ENCODE measurements at places on chromosomes 13 and 19.

DNA sequence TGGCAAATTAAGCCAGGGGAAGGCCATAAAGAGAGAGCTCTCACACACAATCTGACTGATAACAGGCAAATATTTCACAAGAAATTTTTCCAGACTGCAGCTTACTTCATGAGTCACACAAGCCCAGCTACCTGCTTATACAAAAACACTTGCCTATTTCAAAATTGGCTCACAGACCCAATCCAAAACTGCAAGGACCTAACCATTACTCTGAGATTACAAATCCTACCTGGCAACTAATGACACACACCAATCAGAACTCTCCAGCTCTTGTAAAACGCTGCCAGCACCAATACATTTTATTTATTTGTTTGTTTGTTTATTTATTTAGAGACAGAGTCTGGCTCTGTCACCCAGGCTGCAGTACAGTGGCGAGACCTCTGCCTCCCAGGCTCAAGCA is 18.1 kb upstream of the ZFP82 start:
- DNase-seq, result no peak

DNA sequence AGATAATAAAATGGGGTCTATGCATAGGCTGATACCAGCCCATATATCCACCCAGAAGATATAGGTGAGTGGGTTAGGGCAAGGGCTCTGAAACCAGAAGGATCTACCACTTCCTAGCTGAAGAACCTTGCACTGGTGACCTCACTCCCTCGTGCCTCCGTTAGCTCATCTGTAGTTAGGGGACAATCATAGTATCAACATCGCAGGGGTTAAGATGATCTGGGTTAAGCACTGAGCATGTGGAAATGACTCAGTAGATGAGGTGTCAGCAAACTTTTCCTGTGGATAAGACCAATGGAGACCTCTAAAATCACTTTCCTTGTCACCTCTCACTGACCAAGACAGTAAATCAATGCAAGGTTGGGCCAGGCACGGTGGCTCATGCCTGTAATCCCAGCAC is 30.5 kb downstream of the TNFSF14 start:
- DNase-seq, result peak; percentile 9

GRCh38 chr13:59776924-59777690 is 386.6 kb downstream of the DIAPH3 start:
- DNase-seq, result peak; percentile 39

DNA sequence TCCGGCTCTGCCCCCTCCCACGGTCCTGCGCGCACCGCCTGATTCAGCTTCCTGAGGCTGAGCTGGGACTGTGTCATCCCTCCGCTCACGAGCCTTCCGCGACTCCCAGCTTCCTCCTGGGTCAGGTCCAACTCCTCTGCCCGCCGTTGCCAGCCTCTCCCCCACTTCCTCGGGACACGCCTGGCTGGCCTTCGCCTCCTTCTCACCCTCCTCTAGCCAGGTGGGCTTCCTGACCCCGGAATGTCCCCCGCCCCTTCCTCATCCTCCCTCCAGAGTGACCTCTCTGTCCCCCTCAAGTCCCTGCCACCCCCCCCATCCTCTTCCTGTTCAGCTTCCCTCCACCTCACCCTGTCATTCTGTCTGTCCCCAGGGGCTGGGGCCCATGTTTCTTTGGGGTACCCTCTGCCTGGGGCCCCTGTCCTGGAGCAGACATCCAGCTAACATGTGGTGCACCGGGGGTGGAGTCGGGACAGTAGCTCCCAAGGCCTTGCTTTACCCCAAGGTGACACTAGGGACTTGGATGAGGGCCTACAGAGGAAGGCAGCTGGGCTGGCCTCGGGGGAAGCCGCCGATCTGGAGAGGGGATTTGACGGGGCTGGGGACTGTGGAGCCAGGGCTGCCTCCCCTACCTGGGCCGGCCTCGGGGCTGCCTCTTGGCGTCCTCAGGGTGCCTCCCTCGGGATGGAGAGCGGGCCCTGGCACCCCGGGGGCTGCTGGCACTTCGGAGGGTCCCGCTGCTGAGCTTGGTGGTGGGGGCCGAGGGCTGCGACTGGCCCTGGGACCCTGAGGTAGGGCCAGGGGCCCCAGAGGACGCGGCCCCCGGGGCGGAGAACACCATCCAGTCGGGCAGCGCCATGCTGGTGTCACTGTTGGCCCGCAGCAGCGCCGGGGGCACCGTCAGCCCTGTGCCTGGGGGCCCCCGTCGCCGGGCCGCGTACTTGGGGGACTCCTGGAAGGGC is 16.5 kb downstream of the SHANK1 start:
- DNase-seq, result peak; percentile 59

DNA sequence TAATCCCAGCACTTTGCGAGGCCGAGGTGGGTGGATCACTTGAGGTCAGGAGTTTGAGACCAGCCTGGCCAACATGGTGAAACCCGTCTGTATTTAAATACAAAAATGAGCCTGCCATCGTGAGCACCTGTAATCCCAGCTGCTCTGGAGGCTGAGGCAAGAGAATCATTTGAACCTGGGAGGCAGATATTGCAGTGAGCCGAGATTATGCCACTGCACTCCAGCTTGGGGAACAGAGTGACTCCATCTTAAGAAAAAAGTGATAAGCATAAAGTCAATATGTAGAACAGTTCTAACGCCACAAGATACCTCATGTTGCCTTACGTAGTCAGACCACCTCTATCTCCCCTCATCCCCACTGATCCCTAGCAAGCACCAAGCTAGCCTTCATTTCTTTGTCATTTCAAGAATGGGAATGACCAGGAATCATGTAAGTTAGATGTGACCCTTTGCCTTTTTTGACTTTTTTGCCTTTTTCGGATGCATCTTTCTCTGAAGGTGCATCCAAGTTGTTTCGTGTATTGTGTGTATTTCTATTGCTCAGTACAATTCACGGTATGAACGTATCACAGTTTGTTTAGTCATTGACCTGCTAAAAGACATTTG is 6.4 kb downstream of the RPL21 start:
- no peak for DNase-seq

DNA sequence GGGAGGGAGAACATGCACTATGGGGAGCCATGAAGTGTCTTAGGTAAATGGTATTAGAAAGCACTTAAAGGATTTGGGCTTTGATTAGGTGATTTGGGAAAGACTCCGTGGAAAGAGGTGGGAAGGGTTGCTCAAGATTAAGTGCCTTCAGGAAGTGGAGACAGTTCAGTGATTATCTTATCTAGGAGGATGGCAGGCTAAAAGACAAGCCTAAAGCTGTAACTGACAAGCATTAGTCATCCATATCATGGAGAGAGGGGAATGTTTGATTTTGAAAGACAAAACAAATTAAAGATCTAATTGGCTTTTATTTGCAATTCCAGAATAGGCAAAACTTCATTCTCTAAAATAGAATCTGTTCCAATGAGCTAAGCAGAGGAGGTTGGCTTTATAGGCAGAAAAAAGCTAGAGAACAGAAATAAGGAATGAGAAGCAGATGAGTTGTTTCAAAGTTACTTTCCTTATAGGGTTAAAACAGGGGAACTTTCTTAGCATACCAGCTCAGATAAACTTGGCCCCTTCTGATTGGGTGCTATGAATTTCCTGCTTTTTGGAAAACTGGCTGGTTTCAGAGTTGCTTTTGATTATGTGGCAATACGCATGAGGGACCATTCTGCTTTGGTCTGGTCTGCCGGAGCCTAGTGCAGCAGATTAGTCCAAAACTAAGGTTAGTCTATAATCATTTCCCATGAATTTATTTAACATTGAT is 1.8 kb upstream of the DIAPH3 start:
- no peak for DNase-seq

DNA sequence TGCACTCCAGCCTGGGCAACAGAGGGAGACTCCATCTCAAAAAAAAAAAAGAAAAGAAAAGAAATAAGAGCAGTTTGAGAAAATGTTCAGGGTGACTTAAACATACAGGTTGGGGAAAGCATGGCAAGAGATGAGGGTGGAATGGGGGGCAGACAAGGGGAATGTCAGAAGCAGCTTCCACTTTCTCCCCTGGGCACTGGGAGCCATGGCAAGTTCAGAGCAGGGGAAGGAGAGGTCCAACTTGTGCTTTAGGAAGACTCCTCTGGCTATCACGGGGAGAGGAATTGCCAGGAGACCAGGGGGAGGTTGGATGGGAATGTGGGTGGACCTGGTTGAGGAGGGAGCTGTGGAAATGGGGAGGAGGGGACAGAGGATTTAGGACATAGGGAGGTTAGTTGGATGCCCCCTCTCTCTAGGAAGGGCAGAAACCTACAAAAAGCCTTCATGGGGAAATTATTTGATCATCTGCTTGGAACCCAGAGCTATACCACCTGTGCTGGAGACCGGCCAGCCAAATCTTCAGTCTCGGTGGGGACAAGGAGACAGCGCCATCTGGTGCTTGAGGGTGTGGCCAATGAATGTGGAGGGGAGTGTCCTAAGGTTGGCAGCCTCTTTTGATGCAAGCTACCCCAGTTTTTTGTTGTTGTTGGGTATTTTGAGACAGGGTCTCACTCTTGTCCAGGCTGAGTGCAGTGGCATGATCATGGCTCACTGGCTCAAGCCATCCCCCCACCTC is 7.3 kb upstream of the STRN4 start:
- peak; percentile 24 for DNase-seq

- DNase-seq, result no peak
Measured at GRCh38 chr13:46996316-46997030, 99.6 kb upstream of the HTR2A start.

DNA sequence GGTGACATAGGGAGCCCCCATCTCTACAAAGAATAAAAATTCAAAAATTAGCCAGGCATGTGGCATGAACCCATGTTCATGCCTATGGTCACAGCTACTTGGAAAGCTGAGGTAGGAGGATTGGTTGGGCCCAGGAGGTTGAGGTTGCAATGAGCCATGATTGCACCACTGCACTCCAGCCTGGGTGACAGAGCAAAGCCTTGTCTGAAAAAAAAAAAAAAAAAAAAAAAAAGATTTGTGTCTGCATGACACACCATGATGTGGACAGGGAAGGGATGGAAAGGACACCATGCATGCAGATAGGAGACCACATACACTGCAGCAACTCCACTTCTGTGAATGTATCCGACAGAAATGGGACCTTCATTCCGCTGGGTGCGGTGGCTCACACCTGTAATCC is 34.0 kb upstream of the HOMER3 start:
- no peak for DNase-seq

- no peak for DNase-seq
Measured at GRCh38 chr19:39906820-39907611, 27.4 kb downstream of the FCGBP start.

DNA sequence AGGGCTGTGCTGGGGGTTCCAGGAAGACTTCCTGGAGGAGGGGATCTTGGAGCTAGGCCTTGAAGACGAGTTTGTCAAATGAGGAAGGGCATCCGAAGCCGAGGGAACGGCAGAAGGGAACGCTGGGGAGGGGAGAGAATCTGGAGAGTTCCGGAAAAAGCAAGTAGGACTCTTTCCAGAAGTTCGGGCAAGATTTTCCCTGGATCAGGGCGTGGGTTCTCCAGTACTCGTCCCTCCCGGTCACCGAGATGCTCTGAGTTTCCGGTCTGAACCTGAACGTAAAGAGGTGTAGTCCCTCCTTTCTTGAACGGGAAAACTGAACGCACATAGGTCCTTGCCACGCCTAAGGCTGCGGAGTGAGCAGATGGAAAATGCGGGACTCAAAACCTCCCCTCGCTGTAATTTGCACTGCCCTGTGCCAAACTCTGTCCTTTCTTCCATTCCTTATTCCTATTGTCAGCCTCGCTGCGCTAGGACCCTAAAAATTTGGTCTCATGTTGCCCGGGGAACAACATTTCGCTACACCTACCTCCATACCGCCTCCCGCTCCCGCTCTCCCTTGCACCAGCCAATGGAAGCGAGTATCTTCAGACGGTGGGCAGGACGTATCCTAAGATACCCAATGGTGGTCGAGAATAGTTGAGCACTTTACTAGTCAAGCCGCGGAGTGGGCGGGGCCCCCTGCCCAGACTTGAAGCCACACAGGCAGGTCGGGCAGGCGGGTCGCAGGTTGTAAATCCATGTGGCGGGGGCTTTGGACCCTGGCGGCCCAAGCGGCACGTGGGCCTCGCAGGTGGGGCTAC is at the start of gene GTPBP3:
Gene GTPBP3 (plus strand): TSS at position 682 of the 803 bp plus-strand sequence. CDS start 59 bp downstream, at position 741.
- peak; percentile 98 for DNase-seq

GRCh38 chr13:59790626-59791025 is 373.1 kb downstream of the DIAPH3 start:
- no peak for DNase-seq

DNA sequence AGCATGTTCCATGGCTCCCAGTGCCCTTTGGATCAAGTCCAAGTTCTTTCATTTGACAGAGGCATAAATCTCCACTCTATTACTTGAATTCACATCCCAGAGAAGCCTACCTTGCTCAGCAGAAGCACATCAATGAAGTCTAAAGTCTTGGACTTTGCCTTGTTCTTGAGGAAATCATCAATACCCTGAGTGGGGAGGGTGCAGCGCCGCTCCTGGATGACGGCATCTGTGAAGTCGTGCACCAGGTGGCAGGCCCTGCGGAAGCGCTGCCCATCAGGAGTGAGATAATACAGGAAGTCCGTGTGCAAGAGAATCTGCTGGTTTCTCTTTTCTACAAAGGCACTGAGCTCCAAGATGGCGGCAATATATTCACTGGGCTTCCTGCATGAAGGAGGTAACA is 10.6 kb downstream of the CYP4F11 start:
- no peak for DNase-seq

DNA sequence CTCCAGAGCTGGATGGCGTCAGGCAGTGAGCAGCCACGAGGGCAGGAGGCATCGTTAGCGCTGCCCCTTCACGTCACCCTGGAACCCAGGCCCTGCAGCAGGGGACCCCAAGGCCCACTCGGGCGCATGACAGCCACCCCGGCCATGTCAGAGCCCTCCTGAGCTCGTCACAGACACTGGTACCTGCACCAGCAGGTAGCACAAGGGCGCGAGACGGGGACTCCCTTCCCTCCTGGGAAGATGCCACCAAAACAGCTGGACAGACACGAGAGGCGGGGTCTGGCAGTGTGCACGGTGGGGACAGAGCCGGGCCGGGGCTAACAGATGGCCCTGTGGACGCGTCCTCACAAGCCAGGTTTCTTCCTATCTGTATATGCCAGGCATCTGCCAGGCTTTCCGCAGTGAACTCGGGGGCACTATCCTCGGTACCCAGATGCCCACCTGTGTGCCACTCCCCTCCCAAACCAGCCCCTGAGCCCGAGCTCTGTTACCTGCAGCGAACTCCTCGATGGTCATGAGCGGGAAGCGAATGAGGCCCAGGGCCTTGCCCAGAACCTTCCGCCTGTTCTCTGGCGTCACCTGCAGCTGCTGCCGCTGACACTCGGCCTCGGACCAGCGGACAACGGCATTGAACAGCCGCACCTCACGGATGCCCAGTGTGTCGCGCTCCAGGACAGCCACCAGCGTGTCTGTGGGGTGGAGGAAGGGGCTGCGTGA is 25.8 kb downstream of the BTBD2 start:
- no peak for DNase-seq

DNA sequence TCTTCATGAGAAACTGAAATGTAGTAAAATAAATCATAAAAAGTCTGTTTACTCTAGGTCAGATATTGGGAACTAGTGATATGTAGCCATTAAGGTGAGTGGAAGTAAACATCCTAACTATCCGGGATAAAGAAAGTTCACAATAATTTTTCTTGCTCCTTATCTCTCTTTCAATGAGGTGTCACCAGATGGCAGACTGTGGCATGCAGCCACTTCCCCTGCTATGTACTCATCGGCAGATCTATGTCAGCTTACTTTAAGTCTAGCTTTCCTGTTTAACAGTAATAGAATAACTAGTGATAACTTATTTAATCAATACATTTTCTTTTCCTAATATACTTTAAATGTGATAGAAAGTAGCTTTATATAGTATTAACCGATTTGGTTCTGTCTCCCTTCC is 181.9 kb downstream of the NDFIP2 start:
- peak; percentile 25 for DNase-seq

GRCh38 chr13:97506511-97506910 is 72.5 kb downstream of the RAP2A start:
- no peak for DNase-seq

Data from ACHN (cell line).